ENCODE measurements at places on chromosomes 3 and 15. TPM values are rescaled to one million over a fixed set of nuclear protein-coding genes. Genes with fewer than 3 reads are reported as not detected.

GRCh38 chr15:100770661-100771584 is 108.7 kb upstream of the ALDH1A3 start:
- no peak overlapping the region for H3K4me3 ChIP-seq
- peaks cover 4% of the 10 kb centered on the region for H3K27me3 ChIP-seq
- H3K27ac ChIP-seq: no peak overlapping the region
- DNase-seq: no peak

DNA sequence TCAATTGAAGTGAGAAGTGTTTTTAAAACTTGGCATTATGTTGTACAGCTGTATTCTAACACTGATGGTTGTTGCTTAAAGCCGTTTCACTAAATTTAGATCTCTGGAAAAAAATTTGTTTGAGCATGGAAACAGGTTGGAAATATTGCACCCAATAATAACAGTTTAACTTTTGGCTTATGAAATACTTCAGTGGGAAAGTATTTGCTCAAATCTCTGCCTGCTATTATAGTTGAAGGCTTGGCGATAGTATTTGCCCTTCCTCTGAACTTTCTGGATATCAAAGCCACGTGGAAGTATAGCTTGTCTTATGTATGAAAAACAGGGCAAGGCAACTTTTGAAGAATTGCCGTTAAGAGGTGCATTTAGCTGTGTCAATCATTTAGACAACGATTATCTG is 270.3 kb upstream of the LRRFIP2 start:
- H3K27ac ChIP-seq: no peak overlapping the region
- H3K27me3 ChIP-seq: peaks cover 27% of the 10 kb centered on the region
- DNase-seq: no peak
- no peaks in the 10 kb centered on the region for H3K4me1 ChIP-seq
- H3K4me3 ChIP-seq: no peak overlapping the region
- no peaks in the 10 kb centered on the region for H3K36me3 ChIP-seq

DNA sequence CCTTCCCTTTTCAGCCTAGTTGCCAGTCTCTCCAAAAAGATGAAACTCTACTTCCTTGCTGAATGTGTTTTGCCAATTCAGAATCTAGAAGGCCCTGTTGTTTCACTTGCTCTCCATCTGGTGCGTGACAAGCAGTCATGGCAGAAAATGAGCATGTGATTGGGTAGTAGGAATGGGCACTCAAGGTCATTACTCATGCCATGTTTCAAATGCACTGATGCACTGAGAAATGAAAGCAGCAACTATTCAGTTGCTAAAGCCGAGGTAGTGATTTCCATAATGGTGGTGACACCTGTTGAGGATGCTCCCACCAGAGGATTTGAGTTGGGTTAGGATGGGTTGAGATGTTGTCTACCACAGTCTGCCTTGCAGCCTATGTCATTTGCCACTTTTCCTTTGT is 12.7 kb downstream of the ZBTB38 start:
- peaks cover 21% of the 10 kb centered on the region for H3K4me1 ChIP-seq
- no peak overlapping the region for H3K4me3 ChIP-seq
- no peak for DNase-seq
- no peaks in the 10 kb centered on the region for H3K36me3 ChIP-seq
- peaks cover 3% of the 10 kb centered on the region for H3K27me3 ChIP-seq

- H3K27ac ChIP-seq: no peak overlapping the region
- peaks cover 5% of the 10 kb centered on the region for H3K27me3 ChIP-seq
- no peak for DNase-seq
- H3K4me1 ChIP-seq: no peaks in the 10 kb centered on the region
These were observed 84.3 kb upstream of the ABI3BP start for GRCh38 chr3:101077361-101078011.

GRCh38 chr3:42269647-42270046 is 3.7 kb upstream of the CCK start:
- H3K4me1 ChIP-seq: no peaks in the 10 kb centered on the region
- no peak overlapping the region for H3K27ac ChIP-seq
- peaks cover 35% of the 10 kb centered on the region for H3K27me3 ChIP-seq
- no peak for DNase-seq

Gene SENP8
- 1.5 TPM for total RNA-seq

- H3K36me3 ChIP-seq: no peaks in the 10 kb centered on the region
- no peak for DNase-seq
- H3K4me3 ChIP-seq: no peak overlapping the region
These were observed 368.2 kb downstream of the PTPRG start for GRCh38 chr3:61929617-61930016.

Gene P2RY1
- 2.1 TPM for total RNA-seq

- no peaks in the 10 kb centered on the region for H3K27me3 ChIP-seq
- no peaks in the 10 kb centered on the region for H3K4me1 ChIP-seq
- no peak overlapping the region for H3K27ac ChIP-seq
- no peak overlapping the region for H3K4me3 ChIP-seq
- DNase-seq: no peak
These were observed 88.3 kb downstream of the PDZRN3 start for GRCh38 chr3:73536336-73536895.

Gene ARGFX
- not detected for total RNA-seq

GRCh38 chr3:149252272-149252671 is 30.6 kb upstream of the CP start:
- no peaks in the 10 kb centered on the region for H3K36me3 ChIP-seq
- DNase-seq: no peak
- H3K4me1 ChIP-seq: peaks cover 14% of the 10 kb centered on the region

DNA sequence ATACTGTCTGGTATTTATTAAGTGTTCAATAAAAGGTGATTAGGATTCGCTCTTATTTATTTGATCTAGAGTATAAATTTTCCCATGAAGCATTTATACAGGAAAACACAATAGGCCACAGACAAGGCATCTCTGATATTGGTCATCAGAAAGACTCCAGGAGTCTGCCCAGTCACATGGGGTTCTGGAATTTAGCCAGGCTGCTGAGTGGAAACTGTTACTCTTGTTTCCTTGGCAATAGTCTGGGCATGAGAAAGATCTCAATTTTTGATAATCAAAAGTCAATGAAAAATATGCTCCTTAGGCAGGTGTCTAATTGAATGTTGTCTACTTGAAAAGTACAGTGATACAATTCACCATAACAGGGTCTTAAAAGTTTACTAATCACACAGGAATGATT is 161.2 kb downstream of the FRMD5 start:
- no peak for DNase-seq
- no peaks in the 10 kb centered on the region for H3K4me1 ChIP-seq
- H3K27ac ChIP-seq: no peak overlapping the region
- H3K36me3 ChIP-seq: no peaks in the 10 kb centered on the region
- no peak overlapping the region for H3K4me3 ChIP-seq
- H3K27me3 ChIP-seq: peaks cover 25% of the 10 kb centered on the region

Gene ZPLD1
- not detected for total RNA-seq

DNA sequence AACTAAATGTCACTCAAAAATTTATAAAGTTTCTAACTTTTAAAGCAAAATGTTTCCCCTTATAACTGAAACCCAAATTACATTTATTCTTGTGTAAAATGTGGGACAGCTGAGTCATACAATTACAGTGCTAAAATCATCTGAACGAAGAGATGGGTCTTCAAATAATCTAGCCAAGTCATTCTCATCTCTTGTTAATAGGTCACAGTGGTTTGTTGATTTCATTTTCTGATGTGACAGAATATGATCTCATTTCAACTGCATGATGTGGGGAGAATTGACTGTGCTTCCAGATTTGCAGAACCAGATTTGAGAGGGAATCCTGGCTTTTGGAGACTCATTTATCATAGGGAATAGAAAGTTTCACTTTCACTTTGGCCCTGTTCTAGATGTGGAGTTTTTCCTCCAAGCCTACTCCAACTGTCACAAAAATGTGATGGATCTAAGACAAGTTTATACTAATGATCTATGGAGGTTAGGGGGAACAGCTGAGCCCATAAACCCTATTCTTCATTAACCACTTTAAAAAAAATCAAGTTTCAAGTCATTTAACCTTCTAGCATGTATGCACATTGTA is 685.0 kb downstream of the PDCD6IP start:
- no peak overlapping the region for H3K27ac ChIP-seq
- no peaks in the 10 kb centered on the region for H3K36me3 ChIP-seq
- no peak for DNase-seq
- H3K27me3 ChIP-seq: no peaks in the 10 kb centered on the region
- no peak overlapping the region for H3K4me3 ChIP-seq

- no peaks in the 10 kb centered on the region for H3K36me3 ChIP-seq
- no peaks in the 10 kb centered on the region for H3K27me3 ChIP-seq
- H3K4me3 ChIP-seq: no peak overlapping the region
- no peak for DNase-seq
- no peaks in the 10 kb centered on the region for H3K4me1 ChIP-seq
These were observed 460.1 kb downstream of the CNTN4 start for GRCh38 chr3:2558796-2559195.

Measured in activated T-helper 2 cell treated with anti-CD3 and anti-CD28 coated beads, Interferon-gamma antibody, Interleukin-2, Interleukin-4, amounts not matched to agents 10 μg/mL and 5 μg/mL and 100 μg/mL, durations not matched to agents 14 hours and 24 hours and 36 hours (primary cell).